ENCODE measurements at places on chromosomes 6 and 20.
A peak's percentile ranks its signal among the peaks of the same experiment; 100 is the strongest.

DNA sequence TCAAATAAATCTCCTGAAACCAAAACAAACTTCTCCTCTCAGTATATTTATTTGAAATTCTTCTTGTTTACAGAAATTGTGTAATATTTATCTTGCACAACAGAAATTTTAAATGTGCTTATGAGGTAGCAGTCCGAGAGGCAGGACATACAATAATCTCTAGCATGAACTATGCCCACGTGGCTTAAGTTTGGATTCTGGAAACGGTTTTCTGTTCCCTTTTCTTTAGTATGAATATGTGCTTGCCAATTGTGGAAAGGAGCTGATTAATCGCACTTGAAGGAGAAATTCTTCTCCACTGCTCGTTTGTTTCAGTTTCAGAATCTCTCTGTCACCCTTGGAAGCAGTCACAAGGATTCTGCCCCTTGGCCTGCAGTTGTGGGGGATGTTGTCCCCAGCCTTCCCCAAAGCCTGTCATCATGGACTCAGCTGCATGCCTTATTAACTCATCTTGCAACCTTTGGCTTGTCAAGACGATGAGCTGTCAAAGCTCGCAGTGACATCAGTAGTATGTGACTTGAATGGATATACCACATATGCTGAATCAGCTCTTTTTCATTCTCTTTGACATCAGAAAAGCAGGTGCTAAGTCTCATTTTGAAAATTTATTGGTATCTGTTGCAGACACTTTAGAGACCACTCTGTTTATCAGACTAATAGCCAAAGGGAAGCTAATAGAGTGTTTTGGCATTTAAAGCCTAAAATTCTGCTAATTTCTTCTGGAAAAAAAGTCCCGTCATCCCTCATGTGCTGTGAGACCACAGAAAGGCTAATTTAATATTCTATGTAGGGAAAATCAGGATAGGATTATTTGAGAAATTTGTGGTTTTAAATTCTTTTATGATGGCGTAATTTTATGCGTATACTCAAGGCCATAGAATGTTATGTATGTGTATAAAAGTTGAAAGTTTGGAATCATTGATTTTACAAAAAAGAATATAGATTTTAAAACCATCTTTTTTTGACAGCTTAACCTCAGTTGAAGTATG lies 186.8 kb downstream of the ARID1B start:
- no peak for DNase-seq

- DNase-seq, result peak; percentile 8
These were observed 122.6 kb upstream of the MCHR2 start for GRCh38 chr6:100116411-100117194.

- DNase-seq, result no peak
These were observed 20.4 kb upstream of the LBP start for GRCh38 chr20:38325905-38326304.

DNA sequence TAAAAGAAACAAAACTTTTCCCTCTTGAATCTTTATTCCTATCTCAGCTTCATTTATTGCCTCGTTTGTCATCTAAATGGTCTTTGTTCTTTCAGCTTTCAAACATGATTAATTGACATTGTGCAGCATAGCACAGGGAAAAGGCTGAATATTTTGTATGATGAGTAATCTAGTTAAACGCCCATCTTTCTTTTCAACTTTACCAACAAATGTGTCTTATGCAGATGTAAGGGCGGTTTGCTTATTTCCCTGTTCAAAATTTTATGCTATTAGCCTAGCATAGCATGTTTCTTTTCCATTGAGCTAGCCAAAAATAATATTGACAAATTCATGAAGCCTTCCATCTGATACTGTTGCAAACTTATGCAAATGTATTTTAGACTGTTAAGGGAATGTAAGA lies 176.4 kb upstream of the AKAP12 start:
- no peak for DNase-seq

DNA sequence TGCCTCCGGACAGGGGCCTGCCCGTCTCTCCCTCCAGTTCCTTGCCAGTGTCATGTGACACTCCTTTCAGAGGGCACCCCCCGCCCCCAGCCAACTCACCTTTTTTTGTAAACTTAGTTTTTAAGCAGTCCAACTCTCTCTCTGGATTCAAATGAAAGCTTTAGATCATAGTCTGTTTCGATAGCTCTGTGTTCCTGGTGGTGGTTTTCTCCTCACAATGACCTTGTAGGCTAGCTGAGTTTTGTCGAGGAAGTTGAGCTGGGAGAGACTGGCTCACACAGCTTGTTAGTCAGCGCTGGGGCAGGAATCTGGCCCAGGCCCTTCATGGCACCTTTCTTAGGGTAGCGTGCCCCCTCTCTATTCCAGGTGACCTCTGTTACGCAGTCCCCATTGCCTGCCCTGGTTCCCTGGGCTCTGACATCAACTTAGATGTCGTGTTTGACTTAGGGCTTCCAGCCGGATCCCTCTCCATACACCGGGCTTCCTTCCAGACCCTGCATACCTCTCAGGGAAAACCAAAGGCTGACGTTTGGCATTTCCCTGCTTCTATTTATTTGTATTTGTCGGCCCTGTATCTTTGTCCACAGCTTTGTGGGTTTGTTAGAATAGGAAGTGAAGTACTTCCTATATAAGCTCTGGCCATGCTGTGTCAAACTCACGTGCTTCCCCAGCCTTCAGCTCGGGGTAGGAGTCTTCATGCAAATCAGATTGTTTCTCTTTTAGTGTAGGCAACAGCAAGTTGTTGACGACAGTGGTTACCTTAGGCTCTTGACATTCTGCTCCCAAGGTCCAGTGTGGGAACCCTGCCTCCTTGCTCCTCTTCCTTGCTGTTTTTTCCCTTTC lies 12.7 kb downstream of the IGF2R start:
- no peak for DNase-seq

- DNase-seq, result no peak
These were observed 33.3 kb downstream of the THBS2 start for GRCh38 chr6:169220068-169220964.

DNA sequence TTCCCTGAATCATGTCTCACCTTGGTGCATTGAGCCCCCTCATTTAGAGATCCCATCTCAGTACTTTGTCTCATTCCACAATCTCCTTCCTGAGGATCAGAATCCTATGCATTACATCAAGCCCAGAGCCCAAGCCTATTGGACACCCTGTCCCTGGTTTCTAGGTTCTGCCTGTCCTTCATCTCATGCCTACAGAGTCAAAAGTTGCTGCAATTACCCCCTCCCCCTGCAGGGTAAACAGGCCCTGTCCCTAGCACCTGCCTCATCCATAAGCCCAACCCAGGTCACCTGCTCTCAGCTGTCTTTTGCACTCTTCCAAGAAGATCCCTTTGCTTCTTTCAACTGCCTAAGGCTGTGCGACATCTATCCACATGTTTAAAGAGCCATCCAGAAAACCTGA lies 93.9 kb downstream of the SPTLC3 start:
- DNase-seq, result no peak

- DNase-seq, result no peak
These were observed 143.5 kb downstream of the FLRT3 start for GRCh38 chr20:14193885-14194284.

- no peak for DNase-seq
These were observed 30.3 kb upstream of the OGFRL1 start for GRCh38 chr6:71258078-71258866.

All from amygdala (tissue), 56 donors.